ENCODE measurements at places on chromosomes 3 and 15.

GRCh38 chr3:64063207-64063982 is 40.1 kb upstream of the PSMD6 start:
- DNase-seq: no peak

- DNase-seq: no peak
Observed at GRCh38 chr3:74390121-74390877, 224.2 kb downstream of the CNTN3 start.

DNA sequence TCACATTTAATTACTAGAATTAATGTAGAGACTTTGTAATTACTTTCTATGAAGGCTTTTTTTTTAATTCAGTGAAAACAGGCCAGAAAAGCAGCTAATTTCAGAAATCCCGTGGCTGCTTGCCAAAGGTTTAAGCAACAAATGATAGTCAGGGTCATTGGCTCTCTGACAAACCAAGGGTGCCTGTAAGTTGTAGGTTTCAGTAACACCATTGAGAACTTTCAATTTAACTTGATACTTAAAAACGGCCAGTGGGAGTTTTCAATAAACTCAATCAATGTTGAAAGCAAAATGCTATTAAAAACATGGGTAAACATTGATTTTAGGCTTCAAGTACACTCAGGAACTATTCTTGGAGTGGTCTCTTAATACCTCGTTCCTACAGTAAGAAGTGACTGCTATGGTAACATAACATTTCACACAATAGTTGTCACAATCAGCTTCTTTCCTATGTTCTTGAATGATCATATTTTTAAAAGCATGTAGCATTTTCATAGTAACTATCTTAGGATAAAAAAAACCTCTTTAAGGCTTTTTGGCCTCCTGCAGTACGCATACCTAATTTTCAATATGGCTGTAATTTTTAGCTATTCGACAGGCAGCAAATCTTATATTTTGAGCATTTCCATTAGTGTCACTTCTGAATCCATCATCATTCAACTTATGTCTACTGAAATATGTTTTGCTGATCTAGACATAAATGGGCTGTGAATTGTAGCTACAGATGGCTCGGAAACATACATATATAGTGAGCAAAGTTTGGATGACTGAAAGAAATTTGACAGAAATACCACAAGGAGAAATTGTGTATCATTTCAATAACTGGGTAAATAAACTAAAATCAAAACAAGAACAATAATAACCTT is 592.1 kb upstream of the GBE1 start:
- DNase-seq: no peak

GRCh38 chr3:146585156-146585555 is 20.0 kb downstream of the PLSCR5 start:
- DNase-seq: no peak

DNA sequence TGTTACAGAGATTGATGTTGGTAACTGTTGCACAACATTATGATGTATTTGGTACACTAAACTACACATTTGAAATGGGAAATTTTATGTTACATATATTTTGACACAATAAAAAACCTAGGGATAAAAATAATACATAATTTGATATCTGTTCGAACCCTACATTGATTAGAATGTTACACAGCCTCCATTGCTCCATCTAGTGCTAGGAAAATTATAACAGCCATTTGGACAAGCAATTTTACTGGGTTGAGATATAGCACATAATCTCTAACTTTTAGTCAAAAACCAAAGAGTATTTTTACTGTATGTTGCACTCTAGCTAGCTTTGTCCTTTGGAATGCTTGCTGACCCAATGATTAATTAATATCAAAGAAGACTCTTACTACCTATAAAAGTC is 108.1 kb downstream of the LSAMP start:
- no peak for DNase-seq

GRCh38 chr3:40701016-40701588 is 176.3 kb downstream of the ZNF621 start:
- DNase-seq: no peak

GRCh38 chr3:69008980-69009379 is 4.5 kb downstream of the EOGT start:
- DNase-seq: no peak

- no peak for DNase-seq
Observed at GRCh38 chr3:124854009-124854408, 33.2 kb downstream of the ITGB5 start.

- DNase-seq: no peak
Observed at GRCh38 chr3:151576511-151577137, 115.8 kb upstream of the IGSF10 start.

- DNase-seq: no peak
Observed at GRCh38 chr15:52082197-52083036, 30.2 kb downstream of the BCL2L10 start.

DNA sequence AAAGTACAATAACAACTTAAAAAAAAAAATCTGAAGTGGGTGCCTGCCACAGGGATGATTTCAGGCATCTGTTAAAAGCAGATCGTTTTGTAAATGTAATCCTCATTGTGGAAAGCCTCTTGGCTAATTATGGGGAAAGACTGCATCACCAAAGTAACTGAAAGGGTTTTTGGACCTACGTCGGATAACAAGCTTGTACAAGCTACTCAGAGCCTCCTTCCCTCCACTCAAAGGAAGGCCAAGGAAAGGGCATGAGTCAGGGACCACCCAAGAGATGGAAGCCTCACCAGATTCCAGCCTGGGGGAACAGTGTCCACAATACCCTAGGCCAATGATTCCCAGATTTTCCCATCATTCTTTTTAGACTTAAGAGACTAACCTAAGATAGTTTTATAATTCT is 84.3 kb downstream of the ATP1B3 start:
- DNase-seq: no peak

All from stimulated activated CD4-positive, alpha-beta T cell treated with anti-CD3 and anti-CD28 coated beads, Interleukin-4, amount 100 ng/mL, for 4 hours (primary cell).